ENCODE measurements at places on chromosomes 13 and 19.

DNA sequence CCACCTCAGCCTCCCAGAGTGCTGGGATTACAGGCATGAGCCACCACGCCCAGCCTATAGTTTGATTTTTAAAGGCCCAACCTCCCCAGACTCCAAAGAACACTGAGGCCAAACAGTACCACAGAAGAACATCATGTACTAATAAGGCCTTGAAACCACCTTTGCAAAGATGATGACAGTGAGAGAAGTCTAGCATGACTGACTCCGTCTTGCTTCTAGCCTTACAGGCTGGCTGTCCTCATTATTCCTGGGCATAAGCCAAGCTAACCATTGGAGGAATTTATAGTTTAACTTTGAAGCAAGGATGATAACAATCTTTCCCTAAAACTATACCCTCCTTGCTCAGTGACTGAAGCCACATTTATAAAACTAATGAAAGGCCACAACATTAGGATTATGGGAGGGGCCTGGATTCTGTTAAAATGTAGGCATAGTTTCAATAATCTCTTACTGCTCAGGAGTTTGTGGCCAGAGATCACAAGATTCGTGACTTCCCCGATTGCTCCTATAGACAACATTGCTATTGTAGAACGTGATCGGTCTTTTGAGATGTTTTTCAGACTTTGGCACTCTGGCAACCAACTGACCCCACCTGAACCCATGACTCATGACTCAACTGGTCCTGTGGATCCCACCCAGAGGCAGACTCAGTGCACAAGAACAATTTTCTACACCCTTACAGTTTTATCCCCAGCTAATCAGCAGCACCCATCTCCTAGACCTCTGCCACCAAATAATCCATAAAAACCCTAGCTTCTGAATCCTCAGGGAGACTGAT is 17.6 kb downstream of the GPR42 start:
- no peak for DNase-seq

DNA sequence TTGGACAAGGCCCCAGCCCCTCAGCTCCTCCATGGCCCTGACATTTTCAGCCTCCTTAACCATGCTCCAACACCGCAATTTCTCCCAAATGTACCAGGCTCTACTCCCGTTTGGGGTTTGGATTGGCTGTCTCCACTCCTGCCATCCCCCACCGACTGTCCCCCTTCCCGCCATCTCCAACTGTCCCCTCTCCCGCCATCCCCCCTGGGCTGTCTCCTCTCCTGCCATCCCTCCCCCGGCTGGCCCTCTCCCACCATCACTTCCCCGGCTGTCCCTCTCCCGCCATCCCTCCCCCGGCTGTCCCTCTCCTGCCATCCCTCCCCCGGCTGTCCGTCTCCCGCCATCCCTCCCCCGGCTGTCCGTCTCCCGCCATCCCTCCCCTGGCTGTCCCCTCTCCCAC is 5.4 kb downstream of the BCAT2 start:
- no peak for DNase-seq

DNA sequence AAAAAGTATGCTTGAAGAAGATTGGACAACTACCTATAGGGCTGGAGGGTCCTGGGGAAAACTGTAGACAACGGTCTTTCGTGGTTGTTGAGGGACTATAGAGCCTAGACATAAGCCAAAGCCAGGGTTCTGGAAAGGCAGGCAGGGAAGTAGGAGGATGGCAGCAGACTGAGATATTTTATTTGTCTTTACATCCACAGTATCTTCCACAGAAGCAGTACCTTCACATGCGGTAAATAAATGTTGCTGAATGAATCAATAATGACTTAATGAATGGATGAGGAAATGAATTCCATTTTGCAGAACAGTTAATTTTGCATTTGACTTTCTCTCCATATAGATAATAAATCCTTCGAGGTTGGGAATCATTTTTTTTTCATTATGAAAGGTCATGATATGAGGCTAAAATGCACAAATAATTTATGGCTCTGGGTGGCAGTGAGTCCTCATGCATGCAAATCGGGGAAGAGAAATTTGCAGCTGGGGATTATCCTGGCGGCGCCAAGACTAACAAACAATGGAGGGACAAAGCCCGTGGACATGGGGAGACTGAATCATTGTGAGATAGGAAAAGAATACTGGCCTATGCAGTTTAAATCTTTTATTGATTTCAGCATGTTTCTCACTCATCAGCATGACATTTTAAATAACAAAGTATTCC is 102.0 kb downstream of the ERCC5 start:
- no peak for DNase-seq

GRCh38 chr13:36344173-36344572 is 2.0 kb downstream of the SPART start:
- peak; percentile 80 for DNase-seq

- DNase-seq, result no peak
These were observed 150.2 kb downstream of the ZNF536 start for GRCh38 chr19:30522341-30522740.

- peak; percentile 100 for DNase-seq
These were observed 58.3 kb upstream of the MEDAG start for GRCh38 chr13:30847650-30848307.

DNA sequence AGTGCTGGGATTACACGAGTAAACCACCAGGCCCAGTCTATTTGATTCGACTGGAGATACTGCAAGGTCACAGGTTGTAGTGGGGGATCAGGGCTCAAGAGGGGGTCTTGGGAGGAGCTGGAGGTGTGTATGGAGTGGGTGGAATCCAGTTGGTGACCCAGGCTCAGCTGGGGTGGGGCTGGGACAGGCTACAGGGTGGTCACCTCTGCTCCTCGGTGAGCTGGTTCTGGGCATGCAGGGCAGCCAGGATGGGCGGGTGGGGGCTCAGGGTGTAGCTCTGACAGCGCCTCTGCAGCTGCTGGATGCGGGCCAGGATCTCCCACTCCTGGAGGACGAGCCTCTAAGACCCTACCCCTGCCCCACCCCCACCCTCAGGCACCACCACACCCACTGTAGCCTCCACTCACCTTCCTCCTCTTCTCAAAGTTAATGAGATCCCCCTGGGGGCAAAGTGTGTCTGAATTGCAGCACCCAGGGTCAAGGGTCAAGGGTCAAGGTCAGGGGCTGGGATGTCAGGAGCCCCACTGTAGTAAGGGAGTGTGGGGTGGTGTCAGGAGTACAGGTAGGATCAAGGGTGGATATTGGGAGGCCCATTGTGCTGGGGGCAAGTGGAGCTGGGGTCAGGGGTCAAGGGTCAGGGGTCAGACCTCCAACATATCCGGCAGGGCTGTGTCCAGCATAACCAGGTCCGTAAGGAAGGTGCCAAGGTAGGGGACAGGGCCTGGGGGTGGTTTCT is 17.1 kb downstream of the RGL3 start:
- DNase-seq, result no peak

GRCh38 chr13:67155898-67156722 is 74.0 kb downstream of the PCDH9 start:
- no peak for DNase-seq

DNA sequence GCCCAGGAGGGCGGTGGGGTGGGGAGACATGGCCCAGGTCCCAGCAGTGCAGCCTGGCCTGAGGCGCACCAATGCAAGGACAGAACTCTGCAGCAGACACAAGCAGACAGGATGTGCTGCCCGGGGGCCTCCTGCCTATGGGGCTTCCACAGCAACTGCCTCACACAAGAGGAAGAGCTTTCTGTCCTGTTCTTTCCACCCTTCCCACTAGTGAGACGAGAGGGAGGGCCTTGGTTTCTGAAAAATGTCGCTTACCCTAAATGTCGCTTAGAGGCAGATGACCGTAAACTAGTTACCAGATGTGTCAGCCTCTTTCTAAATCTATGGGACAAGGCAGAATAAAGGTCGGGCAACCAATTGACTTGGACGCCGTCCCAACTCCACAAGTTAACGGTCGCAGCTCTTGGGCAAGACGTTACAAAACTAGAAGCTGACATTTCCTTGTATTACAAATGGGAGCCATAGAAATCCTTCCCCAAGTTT is at the start of gene LAIR1:
Gene LAIR1, minus strand, starts transcription at position 157 of the 483 bp plus-strand sequence. Its CDS starts 127 bp downstream, at position 30.
- no peak for DNase-seq

- DNase-seq, result no peak
These were observed 72.4 kb upstream of the NBEA start for GRCh38 chr13:34869696-34870095.

DNA sequence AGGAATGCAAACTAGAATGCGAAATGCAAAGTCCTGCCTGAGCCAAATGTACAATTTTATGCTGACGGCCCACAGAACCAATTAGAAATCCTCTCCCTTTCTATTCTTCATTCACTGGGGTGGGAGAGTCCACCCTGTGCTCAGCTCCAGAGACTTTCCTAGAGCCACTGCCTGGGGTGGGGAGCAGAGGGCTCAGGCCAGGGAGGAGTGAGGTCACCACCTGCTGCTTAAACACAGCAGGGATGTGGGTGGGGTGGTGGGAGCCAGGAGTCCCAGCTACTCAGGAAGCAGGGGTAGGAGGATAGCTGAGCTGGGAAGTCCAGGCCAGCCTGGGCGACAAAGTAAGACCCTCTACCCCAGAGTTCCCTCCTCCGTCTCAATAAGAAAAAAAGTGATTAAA is 26.9 kb upstream of the ZNF83 start:
- no peak for DNase-seq

DNA sequence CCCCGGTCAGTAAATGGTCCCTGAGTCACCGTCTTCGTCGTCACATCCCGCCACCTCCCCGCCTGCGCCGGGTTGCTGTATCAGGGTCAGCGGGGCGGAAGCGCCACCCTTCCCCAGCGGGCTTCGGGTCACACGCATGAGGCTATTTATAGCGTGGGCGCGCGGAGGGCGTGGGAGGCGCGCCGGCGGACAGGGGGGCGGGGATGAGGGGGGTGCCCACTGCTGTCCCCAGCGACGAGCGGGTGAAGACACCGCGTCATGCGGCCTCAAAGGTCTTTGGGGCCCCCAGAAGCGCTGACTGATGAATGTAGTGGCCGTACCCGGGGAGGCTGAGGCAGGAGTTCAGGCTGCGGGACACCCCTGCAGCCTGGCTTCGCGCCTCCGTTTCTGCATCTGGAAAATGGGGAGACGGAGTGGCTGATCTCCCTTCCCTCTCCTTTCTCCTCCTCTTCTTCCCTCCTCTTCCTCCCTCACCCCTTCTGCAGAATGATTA is 7.9 kb downstream of the UNC13A start:
- peak; percentile 61 for DNase-seq

- DNase-seq, result peak; percentile 25
These were observed 764 bp downstream of the UPF1 start for GRCh38 chr19:18832306-18833140.
